Activated effector memory CD4-positive, alpha-beta T cell treated with anti-CD3 and anti-CD28 coated beads, Interleukin-2, amount 50 U/mL, for 16 hours (primary cell): ENCODE measurements at places on chromosomes 12 and 14.
A peak's percentile ranks its signal among the peaks of the same experiment; 100 is the strongest.

GRCh38 chr14:56817396-56817921, 7.2 kb upstream of the OTX2 start:
- no peak for DNase-seq

- DNase-seq: peak; percentile 69
Measured at GRCh38 chr14:94173471-94173884, 644 bp upstream of the PPP4R4 start.

GRCh38 chr12:94180558-94181296, 32.4 kb downstream of the PLXNC1 start:
- DNase-seq: no peak

DNA sequence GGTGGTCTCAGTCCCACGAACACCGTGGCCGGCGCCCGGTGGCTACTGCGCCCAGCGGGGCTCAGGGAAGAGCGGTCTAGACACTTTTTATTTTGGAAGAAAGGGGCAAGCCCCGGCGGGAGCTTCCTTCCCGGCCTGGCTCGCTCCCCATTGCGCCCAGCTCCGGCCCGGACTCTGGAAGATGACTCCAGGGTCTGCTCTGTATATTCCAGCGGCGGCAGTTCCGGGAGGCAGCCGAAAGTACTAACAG, 225.1 kb upstream of the CRY1 start:
- DNase-seq: no peak

- no peak for DNase-seq
Measured at GRCh38 chr12:68766646-68767045, 20.7 kb downstream of the SLC35E3 start.

DNA sequence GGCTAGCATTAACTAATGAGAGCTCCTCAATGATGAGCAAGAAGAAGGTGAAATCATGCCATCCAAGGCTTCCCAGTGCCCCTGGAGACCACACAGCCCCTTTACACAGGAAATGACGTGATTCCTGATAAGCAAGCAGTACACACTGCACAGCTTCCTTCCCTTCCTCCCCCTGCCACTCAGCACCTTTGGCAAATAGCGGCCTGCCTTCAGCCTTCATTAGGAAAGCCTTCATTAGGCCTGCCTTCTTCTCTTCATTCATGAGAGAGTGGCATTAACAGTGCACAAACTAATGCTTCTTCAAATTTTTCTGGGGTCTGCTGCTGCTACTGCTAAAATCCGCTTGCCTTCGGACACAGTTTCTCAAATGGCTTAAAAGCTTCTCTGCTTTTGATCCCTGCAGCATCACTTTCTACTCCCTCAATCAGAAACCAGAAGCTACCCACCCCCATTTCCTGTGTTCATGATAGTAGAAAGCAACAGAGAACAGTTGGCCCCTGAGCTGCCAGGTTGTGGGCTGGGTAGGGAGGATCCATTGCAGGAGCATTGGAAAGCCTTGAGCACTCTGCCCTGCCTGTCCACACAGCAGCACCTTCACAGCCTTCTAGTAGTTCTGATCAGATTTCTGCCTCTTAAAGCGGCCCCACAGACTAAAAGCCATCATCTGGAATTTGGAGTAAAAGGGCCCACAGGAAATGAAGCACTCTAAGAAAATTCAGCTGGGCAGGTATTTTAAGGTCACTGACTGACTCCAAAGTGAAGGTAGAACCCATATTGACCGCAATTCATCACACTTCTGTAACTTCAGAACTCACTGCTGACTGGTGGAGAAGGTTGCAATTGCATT, 103.8 kb upstream of the ETV6 start:
- peak; percentile 78 for DNase-seq
